ENCODE measurements at places on chromosomes 13 and 19. TPM values are rescaled to one million over a fixed set of nuclear protein-coding genes. Genes with fewer than 3 reads are reported as not detected.

The EPSTI1 gene
- 18.1 TPM for total RNA-seq

The STK24 gene
- total RNA-seq, result 109 TPM

The NKG7 gene
- not detected for total RNA-seq

The SIGLEC8 gene
- total RNA-seq, result not detected
